ENCODE measurements at places on chromosomes 6 and 20. TPM values are rescaled to one million over a fixed set of nuclear protein-coding genes. Genes with fewer than 3 reads are reported as not detected.

GGTLC1 gene
- not detected for total RNA-seq

VARS2 gene
- total RNA-seq, result 44.0 TPM

- no peak overlapping the region for H3K27ac ChIP-seq
- no peaks in the 10 kb centered on the region for H3K27me3 ChIP-seq
- H3K36me3 ChIP-seq, result no peaks in the 10 kb centered on the region
- DNase-seq, result no peak
- H3K4me1 ChIP-seq, result peaks cover 27% of the 10 kb centered on the region
- H3K4me3 ChIP-seq, result no peak overlapping the region
Observed at GRCh38 chr20:18001131-18001921, 32.5 kb downstream of the MGME1 start.

DNA sequence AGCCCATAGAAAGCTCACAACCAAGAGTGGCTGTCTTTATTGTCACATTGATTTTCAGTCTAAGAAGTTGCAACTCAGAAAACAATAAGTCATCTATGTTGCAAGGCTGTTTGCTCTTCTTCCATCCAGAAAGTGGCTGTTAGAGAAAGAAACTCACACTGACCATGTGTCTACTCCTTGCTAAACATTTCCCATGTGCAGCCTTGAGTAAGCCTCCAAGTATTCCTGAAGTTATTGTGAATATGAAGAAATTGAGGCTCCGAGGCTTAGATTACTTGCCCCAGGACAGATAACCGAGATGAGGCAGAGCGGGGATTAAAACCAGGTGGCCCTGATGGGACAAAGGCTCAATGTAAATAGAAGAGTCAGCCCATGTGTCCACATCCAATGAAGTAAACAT, 105.0 kb downstream of the SPTLC3 start:
- no peak overlapping the region for H3K4me3 ChIP-seq
- no peak overlapping the region for H3K27ac ChIP-seq

GRCh38 chr6:68173616-68174015, 461.5 kb upstream of the ADGRB3 start:
- H3K4me1 ChIP-seq, result peaks cover 13% of the 10 kb centered on the region
- no peak overlapping the region for H3K4me3 ChIP-seq
- H3K27me3 ChIP-seq, result no peaks in the 10 kb centered on the region
- peak overlapping the region; percentile 5 for H3K27ac ChIP-seq

FKBP1C gene
- total RNA-seq, result 0.55 TPM

BRPF3 gene
- total RNA-seq, result 29.4 TPM

DNA sequence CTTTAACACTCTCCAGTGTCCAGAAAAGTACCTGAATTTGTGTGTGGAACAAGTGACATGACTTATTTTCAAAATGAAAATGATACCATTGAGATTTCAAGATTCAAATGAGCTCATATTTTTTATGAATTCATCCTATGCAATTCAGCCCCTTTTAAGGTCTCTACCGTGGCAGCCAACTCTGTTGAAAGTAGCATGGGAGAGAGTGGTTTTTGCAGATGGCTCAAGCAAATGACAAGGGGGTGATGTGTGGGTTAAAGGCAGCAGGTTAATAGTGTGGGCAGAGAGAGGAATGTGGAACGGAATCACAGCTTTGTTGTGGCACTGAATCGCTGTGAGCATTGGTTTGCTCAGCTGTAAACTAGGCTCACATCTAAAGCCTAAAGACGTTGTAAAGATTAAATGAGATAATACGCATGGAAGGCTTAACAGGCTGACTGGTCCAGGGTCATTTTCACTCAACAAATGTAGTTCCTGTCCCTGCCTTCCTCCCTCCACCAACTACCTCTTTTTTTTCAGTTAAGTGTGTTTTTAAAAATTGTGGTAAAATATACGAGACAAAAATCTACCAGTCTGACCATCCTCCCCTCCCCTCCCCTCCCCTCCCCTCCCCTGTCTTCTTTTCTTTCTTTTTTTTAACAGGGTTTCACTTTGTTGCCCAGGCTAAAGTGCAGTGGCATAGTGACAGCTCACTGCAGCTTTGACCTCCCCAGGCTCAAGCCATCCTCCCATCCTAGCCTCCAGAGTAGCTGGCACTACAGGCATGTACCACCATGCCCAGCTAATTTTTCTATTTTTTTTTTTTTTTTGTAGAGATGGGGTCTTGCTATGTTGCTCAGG, 114.7 kb upstream of the ZNF217 start:
- no peak for DNase-seq
- H3K27me3 ChIP-seq, result no peaks in the 10 kb centered on the region
- H3K27ac ChIP-seq, result peak overlapping the region; percentile 93

- no peak overlapping the region for H3K27ac ChIP-seq
- no peak overlapping the region for H3K4me3 ChIP-seq
- H3K36me3 ChIP-seq, result no peaks in the 10 kb centered on the region
- DNase-seq, result no peak
Observed at GRCh38 chr20:22678678-22679077, 94.3 kb upstream of the FOXA2 start.

CHRNA4 gene
- total RNA-seq, result not detected

- H3K27ac ChIP-seq, result no peak overlapping the region
- H3K36me3 ChIP-seq, result peaks cover 1% of the 10 kb centered on the region
- H3K4me3 ChIP-seq, result no peak overlapping the region
- DNase-seq, result no peak
Observed at GRCh38 chr6:101956961-101957360, 563.5 kb downstream of the GRIK2 start.

GMPR gene
- 7.8 TPM for total RNA-seq

VSX1 gene
- not detected for total RNA-seq

C6orf163 gene
- total RNA-seq, result 3.8 TPM

Data from osteocyte (in vitro differentiated cells).